ENCODE measurements at places on chromosomes 1 and 21. TPM values are rescaled to one million over a fixed set of nuclear protein-coding genes. Genes with fewer than 3 reads are reported as not detected.
A peak's percentile ranks its signal among the peaks of the same experiment; 100 is the strongest.

- H3K27ac ChIP-seq = no peak overlapping the region
- peaks cover 18% of the 10 kb centered on the region for H3K4me1 ChIP-seq
- no peak overlapping the region for H3K4me3 ChIP-seq
- no peak for DNase-seq
- H3K36me3 ChIP-seq = no peaks in the 10 kb centered on the region
Observed at GRCh38 chr1:58909914-58910681, 126.3 kb upstream of the JUN start.

DNA sequence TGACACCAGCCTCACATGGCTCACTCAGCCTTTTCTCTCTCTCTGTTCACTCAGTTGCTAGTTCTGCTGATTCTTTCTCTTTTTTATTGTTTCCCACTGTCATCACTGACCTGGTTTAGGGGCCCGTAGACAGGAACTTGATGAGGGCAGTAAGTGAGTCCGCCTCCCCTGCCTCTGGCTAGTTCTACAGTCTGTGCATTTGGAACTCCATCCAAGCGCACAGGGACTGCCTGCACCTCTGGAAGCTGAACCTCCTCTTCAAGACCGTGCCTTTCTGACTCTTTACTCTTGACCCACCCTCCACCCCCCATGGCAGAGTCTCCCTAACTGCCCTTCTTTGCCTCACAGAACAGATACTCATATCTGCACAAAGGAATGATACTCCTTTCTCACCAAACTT, 4.2 kb downstream of the TENT5C start:
- peak overlapping the region; percentile 91 for H3K27ac ChIP-seq
- H3K4me1 ChIP-seq = peaks cover 47% of the 10 kb centered on the region
- no peak for DNase-seq
- peak overlapping the region; percentile 93 for H3K4me3 ChIP-seq
- no peaks in the 10 kb centered on the region for H3K27me3 ChIP-seq

DNA sequence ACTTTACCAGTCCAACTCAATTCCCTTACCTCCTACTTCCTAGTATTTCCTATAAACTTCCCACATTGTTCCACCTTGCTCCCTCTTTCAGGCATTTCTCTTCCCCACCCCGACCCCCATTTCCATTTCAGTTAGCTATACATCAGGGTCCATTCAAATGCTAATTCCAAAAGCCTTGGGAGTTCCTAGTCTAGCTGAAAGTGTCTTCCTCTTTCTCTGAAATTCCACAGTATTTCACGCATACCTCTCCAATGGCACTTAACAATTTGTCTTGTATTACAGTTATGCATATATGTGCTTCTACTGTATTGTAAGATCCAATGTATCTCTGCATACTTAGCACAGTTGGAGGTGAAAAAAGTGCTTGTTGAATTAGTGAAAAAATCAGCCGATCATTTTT, 94.9 kb downstream of the ZNF644 start:
- no peak overlapping the region for H3K4me3 ChIP-seq
- no peaks in the 10 kb centered on the region for H3K36me3 ChIP-seq
- H3K4me1 ChIP-seq = peaks cover 45% of the 10 kb centered on the region
- no peaks in the 10 kb centered on the region for H3K27me3 ChIP-seq
- no peak overlapping the region for H3K27ac ChIP-seq
- no peak for DNase-seq

Gene LRRC3
- 0.24 TPM for total RNA-seq

Gene TSTD1
- 33.9 TPM for total RNA-seq

Gene PLXNA2
- total RNA-seq = 20.8 TPM

Gene TMCC2
- total RNA-seq = 3.4 TPM

Gene SLAMF1
- total RNA-seq = 0.11 TPM

Measured in psoas muscle (tissue), 8 donors.